ENCODE measurements at places on chromosomes 2 and 18.

DNA sequence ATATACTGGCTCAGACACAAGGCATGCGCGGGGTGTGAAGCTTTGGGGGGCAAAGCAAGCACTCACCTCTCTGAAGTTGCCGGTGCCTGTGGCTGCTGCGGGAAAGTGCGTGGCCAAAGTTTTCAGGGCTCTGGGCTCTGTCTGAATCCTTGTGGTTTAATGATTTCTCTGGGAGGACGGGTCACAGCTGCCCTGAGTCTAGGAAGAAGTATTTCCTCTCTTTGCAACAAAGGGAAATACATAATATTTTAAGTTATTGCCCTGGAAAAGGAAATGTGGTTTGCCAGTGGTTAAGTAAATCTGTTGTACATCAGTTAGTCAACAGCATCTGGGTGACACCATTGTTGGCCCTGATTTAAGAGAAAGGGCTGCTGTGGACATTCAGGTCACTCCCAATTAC, 56.7 kb upstream of the ZDBF2 start:
- no peak for DNase-seq

- no peak for DNase-seq
These were observed 8.3 kb upstream of the IL1RN start for GRCh38 chr2:113119111-113119510.

DNA sequence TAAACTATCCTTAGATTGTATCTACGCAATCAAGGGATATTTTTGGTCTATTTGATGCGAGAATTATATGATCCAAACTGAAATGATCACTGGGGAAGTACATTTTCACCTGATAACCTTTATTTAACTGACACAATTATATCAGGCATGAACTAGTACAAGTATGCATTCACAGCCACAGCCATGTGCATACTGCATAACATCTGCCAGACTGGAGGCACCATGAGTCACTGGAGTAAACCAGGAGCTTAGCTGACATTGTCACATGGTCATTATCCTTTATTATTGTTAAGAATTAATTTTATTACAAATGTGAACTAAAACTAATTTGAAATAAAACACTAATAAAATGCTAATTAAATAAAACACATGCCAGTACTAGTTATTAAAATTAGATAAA, 1127.1 kb downstream of the DPP10 start:
- no peak for DNase-seq

DNA sequence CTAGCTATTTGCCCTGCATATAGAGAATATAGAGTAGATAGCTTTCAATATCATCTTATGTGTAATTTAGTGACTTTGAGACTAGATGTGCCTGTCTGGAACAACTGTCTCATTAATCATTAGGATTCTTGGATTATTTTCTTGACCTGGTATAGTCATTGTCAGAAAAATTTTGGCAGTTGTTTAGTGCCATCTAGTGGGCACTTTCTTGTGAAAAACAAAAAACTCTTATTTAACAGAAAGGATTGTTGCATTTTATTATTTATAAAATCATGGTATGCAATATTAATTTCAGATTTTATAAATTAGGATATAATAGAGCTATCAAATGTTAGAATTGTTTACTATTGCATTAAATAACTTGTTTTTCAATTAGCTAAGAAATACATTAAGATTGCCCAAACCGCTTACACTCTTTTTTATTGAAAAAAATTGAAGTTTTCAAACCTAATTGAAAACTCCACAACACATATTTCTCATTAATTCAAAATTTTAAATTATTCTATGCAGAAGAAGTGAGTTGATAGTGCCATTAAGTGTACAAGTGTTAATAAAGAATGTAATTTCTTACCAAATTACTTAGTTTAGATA, 80.3 kb downstream of the DYNAP start:
- DNase-seq = peak; percentile 8

GRCh38 chr2:55917117-55917516, 6.5 kb downstream of the EFEMP1 start:
- no peak for DNase-seq

DNA sequence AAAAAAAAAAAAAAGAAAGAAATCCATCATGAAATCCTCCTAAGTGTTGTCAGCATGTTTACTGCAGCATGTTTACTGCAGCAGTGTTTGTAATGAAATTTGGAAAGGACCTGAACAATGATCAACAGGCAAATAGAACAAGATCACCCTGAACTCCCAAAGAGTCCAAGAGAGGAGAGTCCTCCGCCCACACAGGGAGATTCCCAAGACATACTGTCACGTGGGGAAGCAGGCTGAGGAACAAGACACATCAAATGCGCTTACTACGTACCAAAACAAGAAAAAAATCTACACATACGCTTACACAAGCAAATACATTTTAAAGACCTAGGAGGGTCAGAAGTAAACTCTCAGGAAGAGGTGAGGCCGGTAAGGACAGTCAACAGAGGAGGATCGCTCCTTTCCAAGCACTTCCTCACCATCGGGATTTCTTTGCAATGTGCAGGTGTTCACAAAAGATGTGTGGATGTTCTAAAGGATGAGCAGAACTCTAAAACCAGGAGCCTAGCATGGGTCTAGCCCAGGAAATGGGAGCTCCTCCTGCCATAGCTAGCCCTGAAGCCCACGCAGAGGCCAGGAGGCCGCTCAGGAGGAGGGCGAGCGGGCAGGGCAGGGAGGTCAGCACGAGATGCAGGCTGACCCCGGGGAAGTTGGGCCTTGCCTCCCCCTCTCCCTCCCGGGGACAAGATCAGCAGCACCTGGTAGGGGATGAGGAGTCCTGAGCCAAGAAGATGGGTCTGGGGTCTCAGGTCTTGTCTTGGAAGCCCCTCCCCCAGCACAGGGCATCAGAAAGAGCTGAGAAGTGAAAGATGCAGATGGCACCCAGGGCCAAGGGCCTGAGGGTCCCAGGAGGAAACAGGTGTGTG, 66.4 kb downstream of the ZNF516 start:
- no peak for DNase-seq

DNA sequence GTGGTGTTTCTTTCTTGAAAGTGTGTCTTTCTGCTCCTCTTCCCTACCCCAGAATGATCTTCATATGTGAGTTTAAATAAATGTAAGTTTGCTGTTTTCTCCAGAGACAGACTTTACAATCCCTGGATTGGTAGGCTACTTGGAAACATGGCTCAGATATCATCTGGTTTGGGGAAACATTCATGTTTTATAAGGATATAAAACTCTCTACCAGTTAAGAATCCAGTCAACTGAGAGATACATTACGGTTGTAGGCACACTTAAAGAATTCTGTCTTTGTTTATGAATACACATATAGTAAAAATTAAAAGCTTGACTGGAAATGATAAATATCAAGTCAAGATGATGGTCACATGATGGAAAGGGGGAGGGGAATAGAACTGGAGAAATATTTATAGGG, 739.3 kb downstream of the SLC4A3 start:
- no peak for DNase-seq

- DNase-seq = peak; percentile 84
These were observed 8.3 kb upstream of the RHOB start for GRCh38 chr2:20438334-20439192.

GRCh38 chr18:57621246-57621604, 411 bp downstream of the NARS1 start:
- no peak for DNase-seq

DNA sequence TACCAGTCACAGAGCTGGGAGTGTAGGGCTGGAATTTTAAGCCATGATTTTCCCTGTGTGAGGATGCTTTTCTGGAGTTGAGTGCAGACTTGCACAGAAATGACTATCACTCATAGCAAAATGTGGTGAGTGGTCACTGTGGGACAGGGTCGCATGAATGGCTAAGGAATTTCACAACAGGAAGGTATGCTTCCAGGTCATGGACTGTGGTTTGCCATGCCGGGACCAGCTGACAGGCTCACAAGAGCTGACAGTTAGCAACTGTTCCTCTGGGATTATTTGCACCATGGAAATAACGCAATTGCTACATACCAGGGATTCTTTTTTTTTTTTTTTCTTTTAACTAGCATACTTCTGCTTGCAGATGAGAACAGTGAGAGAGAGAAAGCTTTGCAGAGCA, 3.8 kb upstream of the UXS1 start:
- peak; percentile 76 for DNase-seq

- DNase-seq = no peak
These were observed 136.0 kb downstream of the INSIG2 start for GRCh38 chr2:118223992-118224894.

GRCh38 chr2:224308272-224308911, 93.5 kb downstream of the FAM124B start:
- DNase-seq = no peak

DNA sequence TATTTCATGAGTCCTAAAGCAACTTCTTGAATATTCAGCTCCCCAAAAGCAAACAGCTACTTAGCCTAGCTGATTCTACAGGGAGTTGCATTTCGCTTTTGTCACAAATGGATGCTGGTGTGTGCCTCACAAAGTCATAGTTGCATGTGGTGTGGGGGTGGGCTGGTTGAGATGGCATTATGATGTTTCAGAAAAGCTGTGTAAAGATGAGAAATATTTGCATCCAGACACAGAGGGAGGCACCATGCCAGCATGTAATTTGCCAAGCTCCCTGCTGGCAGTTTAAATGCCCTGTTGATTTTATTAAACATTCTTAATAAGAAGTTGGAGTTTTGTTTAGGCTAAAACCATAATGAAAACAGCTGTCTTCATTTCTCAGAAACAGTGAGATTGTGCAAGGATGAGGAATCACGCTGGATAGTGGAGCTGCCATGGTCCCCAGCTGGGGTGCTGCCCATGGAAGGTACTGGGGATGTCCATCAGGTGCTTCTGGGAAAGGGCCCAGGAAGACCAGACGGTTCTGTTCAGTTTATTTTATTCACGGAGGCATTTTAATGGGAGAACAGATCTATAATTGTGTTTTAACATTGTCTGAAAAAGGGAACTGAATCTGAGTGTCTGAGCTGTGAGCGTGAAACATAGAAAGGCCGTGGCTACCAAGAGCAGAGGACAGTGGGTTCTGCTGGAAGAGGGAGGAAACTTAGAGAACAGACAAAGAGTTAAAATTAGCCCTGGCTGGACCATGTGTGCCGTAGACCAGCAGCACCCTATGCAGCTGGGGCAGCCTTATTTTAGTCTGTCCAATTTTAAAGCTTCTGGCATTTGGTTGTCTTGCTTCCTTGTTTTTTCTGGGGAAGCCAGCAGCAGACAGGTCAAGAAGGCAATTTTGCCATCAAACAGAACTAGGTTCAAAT, 177.1 kb downstream of the FAM210A start:
- DNase-seq = no peak

- DNase-seq = no peak
These were observed 254.3 kb downstream of the CAMKMT start for GRCh38 chr2:44615950-44616518.

DNA sequence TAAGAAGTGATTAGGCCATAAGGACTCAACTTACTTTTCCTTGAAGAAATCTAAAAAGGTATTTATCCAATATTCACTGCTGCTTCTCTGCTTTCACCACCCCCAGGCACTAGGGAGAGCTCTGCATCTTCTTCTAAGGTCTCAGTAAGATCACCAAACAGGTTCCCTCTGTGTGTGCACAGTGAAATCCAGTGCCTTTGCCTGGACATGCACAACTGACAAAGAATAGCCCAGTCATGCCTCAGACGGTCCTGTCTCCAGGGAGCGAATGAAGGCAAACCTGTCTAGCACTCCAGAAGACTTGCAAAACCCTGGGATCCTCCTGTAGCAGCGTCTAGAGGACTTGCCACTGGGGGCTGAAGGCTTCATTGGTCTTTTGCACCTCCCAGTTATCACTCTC, 344.5 kb upstream of the LRATD1 start:
- DNase-seq = no peak

DNA sequence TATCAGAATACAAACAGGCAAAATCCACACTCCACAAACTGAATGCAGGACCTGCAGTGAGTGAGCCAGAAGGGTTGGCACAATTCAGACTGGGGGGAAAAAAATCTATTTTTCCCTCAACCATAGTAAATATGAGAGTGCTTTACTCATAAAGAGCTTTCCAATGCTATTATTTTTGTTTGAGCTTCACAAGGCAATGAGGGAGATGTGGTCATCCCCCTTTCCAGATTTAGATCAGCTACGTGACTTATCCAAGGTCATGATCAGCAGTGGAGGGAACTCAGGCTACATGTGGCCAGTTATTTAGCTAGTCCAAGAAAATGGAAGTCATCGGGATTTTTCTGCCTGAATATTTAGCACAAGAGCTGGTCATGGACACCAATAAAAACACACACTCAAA, 120.4 kb upstream of the KLF7 start:
- DNase-seq = no peak

DNA sequence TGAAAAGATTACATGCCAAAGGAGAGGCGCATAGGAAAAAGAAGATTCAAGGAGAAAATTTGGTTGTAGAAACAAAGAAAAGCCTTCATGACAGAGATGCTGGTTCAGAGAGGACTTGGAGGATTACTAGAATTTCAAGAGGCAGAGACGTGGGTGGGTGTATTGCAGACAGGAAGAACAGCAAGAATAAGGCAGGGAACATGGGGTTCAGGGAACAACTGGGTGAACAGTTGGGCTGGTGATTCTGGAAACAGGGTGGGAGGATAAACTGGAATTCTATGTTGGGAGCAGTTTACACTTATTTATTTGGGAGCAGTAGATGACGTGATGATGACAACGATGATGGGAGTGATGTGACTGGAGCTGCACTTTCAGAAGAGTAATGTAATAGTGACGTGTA, 18.4 kb upstream of the GMCL1 start:
- no peak for DNase-seq

DNA sequence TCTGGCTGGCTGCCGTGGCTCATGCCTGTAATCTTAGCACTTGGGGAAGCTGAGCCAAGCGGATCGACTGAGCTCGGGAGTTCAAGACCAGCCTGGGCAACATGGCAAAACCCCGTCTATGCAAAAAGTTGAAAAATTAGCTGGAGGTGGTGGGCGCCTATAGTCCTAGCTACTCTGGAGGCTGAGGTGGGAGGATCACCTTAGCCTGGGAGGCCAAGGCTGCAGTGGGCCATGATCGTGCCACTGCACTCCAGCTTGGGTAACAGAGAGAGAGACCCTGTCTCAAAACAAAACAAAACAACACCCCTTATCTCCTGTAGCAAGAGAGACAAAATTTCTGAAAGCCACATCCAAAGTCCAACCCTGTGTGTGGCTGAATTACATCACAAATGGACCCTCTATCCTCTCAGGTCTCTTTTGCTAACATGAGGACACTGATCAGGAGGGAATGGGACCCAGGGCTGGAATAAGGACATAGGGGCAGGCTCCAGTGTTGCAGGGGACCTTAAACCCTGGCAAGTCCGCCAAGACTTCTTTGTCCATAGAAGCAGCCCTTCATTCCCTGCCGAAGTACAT, 64.8 kb downstream of the PSMG2 start:
- DNase-seq = no peak

Data from HS-5 (cell line).